ENCODE measurements at places on chromosomes 11 and 22.

GRCh38 chr11:131649856-131650255, 279.4 kb downstream of the NTM start:
- DNase-seq = no peak

GRCh38 chr11:125370561-125371389, 125.3 kb downstream of the FEZ1 start:
- no peak for DNase-seq

GRCh38 chr11:18408558-18409291, 3.4 kb upstream of the LDHC start:
- DNase-seq = no peak

GRCh38 chr11:114259124-114259526, 37.1 kb upstream of the NNMT start:
- no peak for DNase-seq

- no peak for DNase-seq
Measured at GRCh38 chr11:2260491-2261364, 9.7 kb downstream of the ASCL2 start.

DNA sequence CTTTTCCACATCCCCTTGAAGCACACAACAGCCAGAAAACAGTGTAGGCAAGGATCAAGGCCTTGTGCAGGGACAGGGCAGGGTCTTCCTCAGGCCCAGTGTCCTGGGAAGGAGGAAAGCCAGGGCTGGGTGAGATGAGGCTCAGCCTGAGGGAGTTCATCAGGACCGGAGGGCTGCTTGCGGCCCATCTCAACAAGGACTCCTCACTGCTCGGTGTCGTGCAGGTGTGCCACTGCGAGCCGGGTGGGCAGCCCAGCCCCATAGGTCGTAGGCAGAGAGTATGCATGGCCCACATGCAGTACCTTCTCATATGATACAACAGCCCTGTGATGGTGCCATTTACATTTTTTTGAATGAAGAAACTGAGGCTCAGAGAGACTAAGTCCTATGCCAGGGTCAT, 12.9 kb downstream of the SHISA8 start:
- DNase-seq = no peak

DNA sequence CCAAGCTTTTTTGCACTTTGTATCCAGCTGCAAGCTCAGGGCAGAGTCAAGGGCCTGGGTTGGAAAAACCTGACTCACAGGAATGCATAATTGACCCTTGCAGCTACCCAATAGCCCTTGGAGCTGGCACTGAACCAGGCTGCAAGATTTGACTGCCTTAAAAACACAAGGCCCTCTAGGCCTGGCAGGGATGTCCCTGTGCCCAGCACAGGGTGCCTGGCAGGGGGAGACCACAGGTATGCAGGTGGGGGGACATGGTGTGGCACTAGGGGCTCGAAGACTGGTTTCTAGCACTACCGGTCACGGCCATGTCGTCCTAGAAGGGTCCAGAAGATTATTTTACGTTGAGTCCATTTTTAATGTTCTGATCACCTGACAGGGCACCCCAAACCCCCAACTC, 30.2 kb downstream of the SBF1 start:
- peak; percentile 89 for DNase-seq

DNA sequence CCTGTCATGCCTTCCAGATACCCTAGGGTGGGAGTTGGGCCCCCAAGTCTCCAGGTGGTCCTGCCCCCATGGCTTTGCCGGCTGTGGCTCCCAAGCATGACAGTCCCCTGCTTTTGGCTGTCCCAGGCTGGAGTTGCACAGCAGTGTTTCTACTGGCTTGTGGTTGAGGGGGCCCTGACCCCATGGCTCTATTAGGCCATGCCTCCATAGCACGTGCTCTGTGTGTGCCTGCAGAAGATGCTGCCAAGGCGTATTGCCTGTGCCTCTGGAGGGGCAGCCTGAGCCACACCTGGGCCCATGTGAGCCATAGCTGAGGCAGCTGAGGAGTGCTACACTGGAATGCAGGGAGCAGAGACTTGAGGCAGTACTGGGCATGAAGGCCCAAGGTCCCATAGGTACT, 25.4 kb upstream of the CD81 start:
- DNase-seq = no peak

GRCh38 chr11:1121813-1122663, 35.7 kb upstream of the MUC5AC start:
- DNase-seq = peak; percentile 3

- peak; percentile 54 for DNase-seq
Measured at GRCh38 chr11:95364324-95365295, 133.6 kb upstream of the SESN3 start.

GRCh38 chr11:12995188-12995587, 13.9 kb upstream of the RASSF10 start:
- peak; percentile 45 for DNase-seq

DNA sequence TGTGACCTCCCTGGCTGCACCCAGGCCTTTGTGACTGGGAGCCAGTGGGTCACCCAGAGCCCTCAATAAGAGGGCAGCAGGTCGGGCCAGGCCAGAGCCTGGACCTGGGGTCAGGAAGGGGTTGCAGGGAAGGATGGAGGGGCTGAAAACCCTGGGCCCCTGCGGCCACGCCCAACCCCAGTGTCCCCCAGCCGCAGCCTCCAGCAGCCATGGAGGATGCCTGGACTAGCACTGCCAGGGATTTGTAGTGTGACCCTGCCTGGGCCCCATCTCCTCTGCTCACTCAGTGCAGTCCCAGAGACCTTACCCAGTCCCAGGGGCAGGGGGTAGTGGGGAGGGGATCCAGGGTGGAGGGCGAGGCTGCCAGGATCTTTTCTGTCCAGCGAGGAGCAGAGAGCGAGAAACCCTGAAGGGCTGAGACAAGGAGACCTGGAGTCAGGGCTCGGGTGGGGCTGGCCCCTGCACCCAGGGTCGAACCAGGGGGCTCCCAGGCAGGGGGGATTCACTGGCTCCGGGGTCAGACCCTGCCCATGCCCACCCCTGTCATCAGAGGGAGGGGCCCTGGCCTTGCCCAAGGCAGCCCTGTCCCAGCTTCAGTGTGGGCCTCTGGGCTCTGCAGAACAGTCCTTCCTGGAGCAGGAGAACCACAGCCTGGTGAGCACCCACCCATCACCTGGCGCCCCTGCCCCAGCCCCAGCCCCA, 187.5 kb downstream of the IGLL1 start:
- DNase-seq = no peak

DNA sequence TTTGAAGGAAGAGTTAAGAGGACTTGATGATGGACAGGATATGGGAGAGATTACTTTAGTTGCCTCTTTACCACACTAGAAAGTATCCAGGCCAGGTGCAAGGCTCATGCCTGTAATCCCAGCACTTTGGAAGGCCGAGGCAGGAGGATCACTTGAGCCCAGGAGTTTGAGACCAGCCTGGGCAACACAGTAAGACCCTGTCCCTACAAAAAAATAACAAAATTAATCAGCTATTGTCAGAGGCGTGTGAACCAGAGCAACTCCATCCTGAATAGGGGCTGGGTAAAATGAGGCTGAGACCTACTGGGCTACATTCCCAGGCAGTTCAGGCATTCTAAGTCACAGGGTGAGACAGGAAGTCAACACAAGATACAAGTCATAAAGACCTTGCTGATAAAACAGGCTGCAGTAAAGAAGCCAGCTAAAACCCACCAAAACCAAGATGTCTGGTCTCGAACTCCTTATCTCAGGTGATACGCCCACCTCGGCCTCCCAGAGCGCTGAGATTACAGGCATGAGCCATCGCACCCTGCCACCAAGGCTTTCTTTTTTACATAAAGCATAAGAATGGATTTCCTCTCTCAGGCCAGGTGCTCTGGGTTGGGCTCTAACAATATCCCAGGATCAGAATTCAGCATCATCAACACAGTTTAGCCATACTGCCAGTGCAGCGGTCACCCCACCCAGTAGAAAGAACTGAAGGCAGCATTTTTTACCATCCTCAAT, 17.8 kb downstream of the PI4KA start:
- DNase-seq = no peak

- DNase-seq = no peak
Measured at GRCh38 chr11:2211113-2211971, 39.7 kb upstream of the TH start.

DNA sequence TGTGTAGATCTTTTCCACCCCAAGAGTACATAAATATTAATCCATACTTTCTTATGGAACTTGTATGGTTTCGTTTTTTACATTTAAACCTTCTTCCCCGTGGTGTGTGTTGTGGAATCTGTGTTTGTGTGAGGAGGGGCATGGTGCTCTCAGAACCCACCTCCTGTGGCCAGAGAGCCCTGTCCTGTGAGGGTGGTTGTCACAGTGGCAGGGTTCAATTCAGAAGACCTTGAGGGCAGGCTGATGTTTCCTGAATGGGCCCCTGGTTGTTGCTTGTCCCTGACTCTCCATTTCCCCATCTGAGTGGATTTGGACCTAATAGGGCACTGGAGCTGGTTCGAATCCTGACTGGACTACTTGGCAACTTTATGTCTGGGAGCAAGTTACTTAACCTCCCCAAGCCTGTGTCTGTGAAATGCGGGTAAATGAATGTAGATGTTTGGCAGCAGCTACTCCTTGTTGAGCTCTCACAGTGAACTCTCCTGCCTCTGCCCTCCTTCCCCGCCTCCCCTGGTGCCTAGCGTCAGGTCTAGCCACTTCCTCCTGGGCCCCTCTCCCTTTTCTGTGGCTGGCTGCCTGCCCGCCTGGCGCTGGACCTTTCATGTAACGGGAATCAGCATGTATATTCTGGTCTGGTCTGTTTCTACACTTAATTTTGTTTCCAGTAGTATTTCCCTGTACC, 7.3 kb downstream of the NEAT1 start:
- peak; percentile 89 for DNase-seq

- DNase-seq = no peak
Measured at GRCh38 chr11:17595526-17596309, 48.7 kb downstream of the OTOG start.

- no peak for DNase-seq
Measured at GRCh38 chr22:17143101-17143500, 16.0 kb downstream of the HDHD5 start.

GRCh38 chr11:120746836-120747609, 235.5 kb downstream of the GRIK4 start:
- peak; percentile 5 for DNase-seq

DNA sequence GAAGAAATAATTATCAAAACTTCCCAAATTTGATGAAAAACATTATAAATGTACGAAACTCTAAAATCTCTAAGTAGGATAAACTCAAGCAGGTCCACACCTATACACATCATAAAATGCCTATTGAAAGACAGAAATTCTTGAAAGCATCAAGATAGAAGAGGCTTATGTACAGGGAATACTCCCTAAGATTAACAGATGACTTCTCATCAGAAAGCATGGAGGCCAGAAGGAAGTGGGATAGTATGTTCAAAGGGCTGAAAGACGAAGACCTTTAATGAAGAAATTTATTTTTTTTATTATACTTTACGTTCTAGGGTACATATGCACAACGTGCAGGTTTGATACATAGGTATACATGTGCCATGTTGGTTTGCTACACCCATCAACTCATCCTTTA, 45.3 kb upstream of the KCNA4 start:
- no peak for DNase-seq

GRCh38 chr11:128519338-128519737, 68.0 kb downstream of the ETS1 start:
- peak; percentile 31 for DNase-seq

GRCh38 chr22:42493393-42493792, 26.2 kb downstream of the RRP7A start:
- no peak for DNase-seq

DNA sequence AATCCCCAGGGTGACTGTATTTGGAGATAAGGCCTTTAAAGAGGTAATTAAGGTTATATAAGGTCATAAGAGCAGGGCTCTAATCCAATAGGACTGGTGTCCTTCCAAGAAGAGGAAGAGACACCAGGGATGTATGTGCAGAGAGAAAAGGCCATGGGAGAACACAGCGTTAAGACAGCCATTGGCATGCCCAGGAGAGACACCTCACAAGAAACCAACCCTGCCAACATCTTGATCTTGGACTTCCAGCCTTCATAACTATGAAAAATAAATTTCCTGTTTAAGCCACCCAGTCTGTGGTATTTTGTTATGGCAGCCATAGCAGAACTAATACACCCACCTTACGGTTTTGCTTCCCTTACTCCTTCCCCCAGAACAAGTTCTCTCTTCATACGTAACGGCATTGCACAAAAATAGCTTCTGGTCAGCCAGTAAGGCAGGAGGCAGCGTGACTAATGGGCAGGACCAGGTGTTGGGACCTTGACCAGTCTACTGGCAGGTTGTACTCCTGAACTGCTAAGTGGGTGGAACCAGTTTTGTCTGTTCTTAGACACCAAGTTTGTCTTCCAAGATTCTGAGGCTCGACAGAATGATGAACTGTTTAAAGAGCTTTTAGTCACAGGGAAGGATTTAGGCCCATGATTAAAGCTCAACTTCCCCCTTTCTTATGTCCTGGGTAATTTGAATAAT, 31.9 kb upstream of the UPB1 start:
- DNase-seq = no peak

GRCh38 chr22:49628391-49629260, 199.0 kb downstream of the BRD1 start:
- DNase-seq = no peak

DNA sequence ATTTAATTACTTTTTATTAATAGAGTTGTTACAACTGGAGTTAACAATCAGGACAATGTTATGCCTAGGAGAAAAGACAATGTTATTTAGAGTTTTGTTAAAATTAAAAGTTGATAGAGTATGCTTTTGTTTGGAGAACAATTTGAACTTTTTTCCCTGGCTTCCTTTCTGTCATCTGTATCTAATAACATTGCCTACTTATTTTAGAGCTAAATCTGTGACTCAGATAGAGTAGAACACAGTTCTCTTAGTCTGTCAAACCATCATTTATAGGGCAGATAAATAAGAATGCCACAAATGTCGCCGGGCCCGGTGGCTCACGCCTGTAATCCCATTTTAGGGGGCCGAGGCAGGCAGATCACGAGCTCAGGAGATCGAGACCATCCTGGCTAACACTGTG, 28.9 kb upstream of the YAP1 start:
- peak; percentile 17 for DNase-seq

- DNase-seq = no peak
Measured at GRCh38 chr11:3226846-3227567, 5.2 kb downstream of the MRGPRE start.

DNA sequence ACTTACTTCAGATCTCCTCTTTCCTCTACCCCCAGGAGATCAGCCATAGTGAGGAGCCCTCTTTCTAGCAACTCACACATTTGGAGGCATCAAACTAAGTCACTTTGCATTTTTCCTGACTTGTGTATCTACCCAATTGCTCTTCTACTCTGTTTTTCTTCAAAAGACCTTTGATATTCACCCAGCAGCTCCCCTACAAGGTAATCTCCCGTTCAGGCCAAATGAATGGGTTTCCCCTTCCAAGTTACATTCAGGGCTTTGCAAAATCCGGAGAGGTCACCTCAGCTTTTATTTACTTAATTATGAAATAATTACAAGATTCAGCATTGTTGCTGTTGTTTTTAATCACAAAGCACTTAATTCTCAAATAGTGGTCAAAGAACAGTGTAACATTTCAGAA, 6.1 kb downstream of the LARGE1 start:
- DNase-seq = no peak

GRCh38 chr11:35144136-35144741, 5.3 kb downstream of the CD44 start:
- DNase-seq = peak; percentile 75

DNA sequence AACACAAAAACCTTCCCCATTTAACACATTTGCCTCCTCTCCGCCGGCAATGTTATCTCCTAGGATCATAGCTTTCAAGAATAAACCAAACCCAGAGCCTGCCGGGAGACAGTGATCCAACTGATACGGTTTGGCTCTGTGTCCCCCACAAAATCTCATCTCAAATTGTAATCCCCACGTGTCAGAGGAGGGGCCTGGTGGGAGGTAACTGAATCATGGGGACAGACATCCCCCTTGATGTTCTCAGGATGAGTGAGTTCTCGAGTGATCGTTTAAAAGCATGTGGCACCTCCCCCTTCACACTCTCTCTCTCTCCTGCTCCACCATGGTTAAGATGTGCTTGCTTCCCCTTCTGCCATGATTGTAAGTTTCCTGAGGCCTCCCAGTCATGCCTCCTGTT, 33.3 kb downstream of the RBFOX2 start:
- peak; percentile 79 for DNase-seq
